Esophagus mucosa (tissue), 1 donor: ENCODE measurements at places on chromosomes 16 and 17. TPM values are rescaled to one million over a fixed set of nuclear protein-coding genes. Genes with fewer than 3 reads are reported as not detected.

The QPRT gene
- total RNA-seq = 0.60 TPM

The GDPD3 gene
- 85.3 TPM for total RNA-seq

The FN3K gene
- 3.2 TPM for total RNA-seq

The SEZ6 gene
- total RNA-seq = not detected

The HIC1 gene
- 2.3 TPM for total RNA-seq

The PRSS36 gene
- 1.5 TPM for total RNA-seq
